ENCODE measurements at places on chromosomes 13 and 19. TPM values are rescaled to one million over a fixed set of nuclear protein-coding genes. Genes with fewer than 3 reads are reported as not detected.

- DNase-seq, result no peak
Measured at GRCh38 chr19:35833972-35834371, 18.3 kb downstream of the NPHS1 start.

- no peak for DNase-seq
Measured at GRCh38 chr13:26759249-26759906, 1.2 kb downstream of the GPR12 start.

DNA sequence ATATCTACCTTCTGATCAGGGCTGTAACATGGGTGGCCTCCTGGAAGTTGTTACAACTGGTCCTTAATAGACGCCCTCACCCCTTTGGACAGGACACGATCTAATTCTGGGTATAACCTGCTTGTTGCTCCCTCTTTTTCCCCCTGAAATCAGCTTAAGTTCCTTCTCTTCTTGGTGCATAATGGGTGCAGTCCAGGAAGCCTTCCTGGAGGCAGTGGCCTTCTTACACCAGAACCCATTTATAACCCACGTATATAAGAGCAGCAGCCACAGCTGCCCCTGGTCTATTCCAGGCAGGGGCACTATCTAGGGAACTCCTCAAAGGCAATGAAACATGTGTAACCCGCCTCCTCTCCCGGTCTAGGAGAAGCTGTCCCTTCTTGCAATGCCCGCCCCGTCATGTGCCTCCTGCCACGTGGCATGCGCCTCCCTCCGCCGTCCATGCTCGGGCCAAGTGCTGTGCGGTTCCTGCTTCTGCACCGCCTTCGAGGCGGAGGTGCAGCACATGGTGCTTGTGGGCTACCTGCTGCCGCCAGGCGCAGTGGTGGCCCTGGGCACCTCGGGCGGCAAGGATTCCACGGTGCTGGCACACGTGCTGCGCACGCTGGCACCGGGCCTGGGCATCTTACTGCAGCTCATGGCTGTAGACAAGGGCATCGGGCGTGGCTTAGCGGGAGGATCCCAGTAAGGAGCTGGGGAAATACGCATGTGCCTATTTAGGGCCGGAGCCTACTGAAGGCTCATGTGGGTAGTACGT lies 27.3 kb downstream of the ZNF175 start:
- no peak for DNase-seq

DNA sequence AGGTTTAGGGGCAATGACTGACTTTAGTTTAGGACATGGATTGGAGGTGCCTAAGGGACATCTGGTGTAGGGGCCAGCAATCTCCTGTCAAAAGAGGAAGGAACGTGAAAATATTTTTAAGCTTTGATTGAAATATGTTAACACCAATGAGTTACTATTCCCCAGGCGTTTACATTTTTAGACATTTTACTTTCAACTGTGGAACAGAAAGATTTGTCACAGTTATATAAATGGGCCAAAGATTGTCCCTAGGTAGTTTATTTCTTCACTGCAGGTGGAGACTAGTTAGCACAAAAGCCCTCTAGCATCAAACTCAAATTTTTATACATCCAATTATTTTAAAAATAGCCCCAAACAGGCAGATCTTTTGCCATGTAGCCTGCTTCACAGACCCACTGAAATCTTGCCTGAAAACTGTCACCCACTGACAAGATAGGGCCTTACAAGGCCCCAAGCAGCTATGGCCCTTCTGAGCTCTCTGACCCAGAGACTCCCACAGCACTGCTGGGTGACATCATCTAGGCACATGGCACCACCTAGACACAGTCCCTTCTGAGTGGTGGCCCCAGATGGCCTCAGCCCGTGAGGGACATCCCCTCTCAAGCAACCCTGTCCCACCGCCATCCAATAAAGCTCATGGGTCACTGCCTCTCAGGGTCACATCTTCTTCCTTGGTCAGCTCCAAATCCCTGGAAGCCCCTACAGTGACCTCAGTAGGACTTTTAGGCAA lies 64.8 kb upstream of the DOCK9 start:
- DNase-seq, result no peak

- peak; percentile 41 for DNase-seq
Measured at GRCh38 chr19:18438331-18439024, 545 bp upstream of the ISYNA1 start.

DNA sequence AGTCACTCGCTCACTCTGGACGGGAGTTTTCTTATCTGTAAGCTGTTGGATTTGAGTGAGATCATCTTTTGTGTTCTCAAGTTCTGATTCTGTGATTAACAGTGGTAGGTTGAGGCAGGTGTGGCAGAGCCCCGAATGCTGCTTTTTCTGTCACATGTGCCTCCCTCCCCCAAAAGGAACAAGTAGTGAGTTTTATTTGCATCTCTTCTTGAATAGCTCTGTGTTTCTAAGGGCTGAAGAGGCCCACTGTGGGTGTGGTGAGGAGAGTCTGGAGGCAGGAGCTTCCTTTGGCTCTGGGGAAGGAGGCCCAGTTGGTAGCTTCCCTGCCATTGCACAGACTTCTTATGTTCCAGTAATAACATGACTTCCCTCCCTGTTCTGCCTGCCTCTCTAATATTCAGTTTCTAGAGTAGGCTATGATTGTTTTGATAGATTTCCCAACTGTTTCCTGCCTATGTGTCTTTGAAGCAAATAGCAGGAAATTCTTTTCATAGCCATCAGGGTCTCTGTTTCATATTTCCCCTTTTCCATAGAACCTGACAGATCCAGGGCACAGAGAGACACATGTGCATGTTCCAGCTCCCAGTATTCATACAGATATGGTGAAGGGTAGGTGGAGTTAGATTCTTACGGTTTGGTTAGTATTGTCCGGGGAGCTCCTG lies 23.9 kb upstream of the CXCL17 start:
- DNase-seq, result peak; percentile 8

DNA sequence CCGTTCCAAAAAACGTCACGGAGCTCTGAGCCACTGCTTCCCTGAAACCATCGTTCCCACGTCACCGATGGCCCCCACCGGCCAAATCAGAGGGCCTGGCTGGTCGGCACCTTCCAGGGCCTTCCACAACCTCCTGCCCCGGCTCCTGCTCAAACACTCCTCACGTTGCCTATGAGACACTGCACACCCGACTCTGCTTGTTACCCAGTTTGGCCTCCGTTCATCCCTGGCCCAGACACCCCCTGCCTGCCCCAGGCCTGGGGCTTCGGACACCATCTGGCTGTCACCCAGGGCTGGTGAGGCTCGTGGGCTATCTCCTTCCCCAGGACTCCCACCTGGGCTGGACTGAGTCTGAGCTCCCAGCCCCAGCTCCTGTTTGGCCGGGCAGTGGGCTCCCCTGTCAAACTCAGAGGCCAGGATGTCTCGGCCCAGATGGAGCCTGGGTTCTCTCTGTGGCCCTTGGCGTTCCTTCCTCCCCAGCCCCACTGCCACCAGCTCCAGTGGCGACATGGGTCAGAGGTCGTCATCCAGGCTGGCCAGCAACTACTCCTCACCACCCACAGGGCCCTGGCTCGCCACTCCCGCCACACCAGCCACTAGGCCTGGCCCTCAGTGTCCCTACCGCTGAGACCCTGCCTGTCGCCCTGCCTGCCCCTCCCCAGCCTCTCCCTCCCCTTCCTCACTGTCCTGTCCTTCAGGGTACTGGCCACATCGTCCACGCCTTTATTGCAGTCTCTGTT lies 17.7 kb downstream of the CERS1 start:
- DNase-seq, result no peak

DNA sequence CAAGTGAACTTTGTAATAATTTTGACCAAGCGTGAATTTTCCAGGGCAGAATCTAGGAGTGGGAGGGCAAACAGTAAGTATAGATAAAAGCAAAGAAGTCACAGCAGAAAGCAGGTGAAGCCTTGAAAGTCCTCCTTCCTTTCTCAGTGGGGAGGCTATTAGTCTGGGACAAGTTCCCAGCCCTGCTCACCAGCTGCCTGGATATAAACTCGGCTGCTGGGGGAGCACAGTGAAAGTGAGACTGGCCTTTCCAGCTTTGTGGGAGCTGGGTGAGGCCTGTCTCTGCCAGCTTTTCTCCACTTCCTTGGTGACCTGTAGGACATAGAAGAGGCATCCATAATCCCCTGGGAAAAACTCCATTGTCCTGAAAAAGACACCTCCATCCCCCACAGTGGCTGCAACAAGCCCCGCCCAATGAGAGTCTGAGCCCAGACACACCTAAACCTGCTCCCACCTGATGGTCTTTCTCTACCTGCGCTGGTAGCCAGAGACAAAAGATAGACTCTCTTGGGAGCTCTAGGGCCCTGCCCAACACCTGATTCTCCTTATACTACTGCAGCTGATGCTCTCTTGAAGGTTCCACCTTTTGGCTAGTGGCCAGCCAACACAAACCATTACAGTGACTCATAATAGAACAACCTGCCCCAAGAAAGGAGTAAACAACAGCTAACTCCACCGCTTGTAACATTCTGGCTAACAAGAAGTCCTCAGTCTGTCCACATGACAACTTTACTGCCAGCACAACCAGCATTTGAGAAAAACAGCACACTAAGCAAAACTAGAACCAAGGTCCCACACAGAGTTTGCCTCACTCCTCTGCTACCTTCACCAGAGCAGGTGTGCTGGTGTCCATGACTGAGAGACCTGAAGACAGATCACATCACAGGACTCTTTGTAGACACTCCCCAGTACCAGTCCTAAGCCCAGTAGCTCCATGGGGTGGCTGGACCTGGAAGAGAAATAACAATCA lies 252.2 kb upstream of the SLITRK6 start:
- DNase-seq, result no peak

DNA sequence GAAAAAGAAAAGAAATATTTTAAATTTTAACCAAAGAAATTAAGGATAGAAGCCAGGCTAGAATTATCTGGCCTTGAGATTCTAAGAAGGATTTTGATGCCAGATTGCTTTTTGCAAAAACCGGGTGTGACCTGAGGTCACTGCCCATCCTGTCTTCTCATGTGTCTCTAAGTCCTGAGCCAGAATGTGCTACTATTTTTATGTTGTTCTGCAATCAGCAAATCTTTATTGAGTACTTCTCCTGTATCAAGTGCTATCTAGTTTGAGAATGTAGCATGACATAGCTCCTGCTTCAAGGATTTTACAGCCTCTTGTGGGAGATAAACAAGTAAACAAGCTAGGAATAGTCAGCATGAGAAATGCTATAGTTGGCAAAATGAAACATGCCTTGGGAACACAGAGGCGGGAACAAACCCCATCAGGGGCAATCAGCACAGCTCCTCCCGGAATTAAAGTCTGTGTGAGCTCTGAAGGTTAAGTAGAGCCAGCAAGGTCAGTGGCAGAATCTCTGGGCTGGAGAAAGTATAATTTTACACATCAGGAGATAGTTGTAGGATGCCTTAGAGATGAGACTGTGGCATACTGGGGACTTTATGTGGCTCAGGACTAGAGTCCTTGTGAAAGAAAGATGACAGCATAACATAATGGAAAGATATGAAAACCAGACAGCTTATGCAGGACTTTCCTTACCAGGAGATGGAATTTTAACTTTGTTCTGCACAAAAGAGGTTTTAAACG lies 899.5 kb upstream of the SLC10A2 start:
- DNase-seq, result no peak

- no peak for DNase-seq
Measured at GRCh38 chr19:15426485-15427349, 7.9 kb upstream of the AKAP8L start.

- DNase-seq, result peak; percentile 68
Measured at GRCh38 chr13:106176117-106176516, 359.3 kb downstream of the EFNB2 start.

GRCh38 chr19:52296773-52297600 lies at the start of gene ZNF480:
Gene ZNF480 (plus strand): TSS chr19:52297169. CDS start chr19:52300413, 3,244 bp downstream.
- peak; percentile 88 for DNase-seq

- DNase-seq, result no peak
Measured at GRCh38 chr13:108828086-108828815, 198.8 kb downstream of the MYO16 start.

CFAP97D2 gene
- polyA plus RNA-seq, result not detected

ACP5 gene
- 0.26 TPM for polyA plus RNA-seq

ADGRE3 gene
- polyA plus RNA-seq, result not detected

HNRNPM gene
- polyA plus RNA-seq, result 116 TPM

SIGLEC5 gene
- not detected for polyA plus RNA-seq

BRCA2 gene
- 5.3 TPM for polyA plus RNA-seq
